ENCODE measurements at places on chromosomes 6 and 20.
A peak's percentile ranks its signal among the peaks of the same experiment; 100 is the strongest.

GRCh38 chr6:143863771-143864170 is 503 bp upstream of the ZC2HC1B start:
- DNase-seq: no peak

GRCh38 chr6:134675110-134676054 is 274.5 kb downstream of the ALDH8A1 start:
- DNase-seq: no peak

DNA sequence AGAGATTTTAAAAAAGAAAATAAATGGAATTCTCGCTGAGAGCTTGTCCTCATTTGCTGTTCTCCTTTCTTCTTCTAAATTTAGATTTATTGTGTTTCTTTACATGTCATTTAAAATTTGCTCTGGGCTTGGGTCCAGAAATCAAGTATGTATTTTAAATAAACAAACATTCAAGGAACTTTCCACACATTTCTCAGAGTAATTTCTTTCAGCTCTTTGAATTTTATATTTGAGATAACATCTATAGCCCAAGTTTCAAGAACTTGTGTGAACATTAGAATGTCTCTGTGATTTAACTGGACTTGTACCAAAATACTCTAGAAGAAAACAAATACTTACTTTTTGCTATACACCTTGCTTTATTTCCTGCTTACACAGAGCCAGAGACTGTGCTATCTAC is 192.3 kb downstream of the TMEM200A start:
- DNase-seq: no peak

GRCh38 chr6:146111881-146112450 is 83.1 kb downstream of the GRM1 start:
- no peak for DNase-seq

DNA sequence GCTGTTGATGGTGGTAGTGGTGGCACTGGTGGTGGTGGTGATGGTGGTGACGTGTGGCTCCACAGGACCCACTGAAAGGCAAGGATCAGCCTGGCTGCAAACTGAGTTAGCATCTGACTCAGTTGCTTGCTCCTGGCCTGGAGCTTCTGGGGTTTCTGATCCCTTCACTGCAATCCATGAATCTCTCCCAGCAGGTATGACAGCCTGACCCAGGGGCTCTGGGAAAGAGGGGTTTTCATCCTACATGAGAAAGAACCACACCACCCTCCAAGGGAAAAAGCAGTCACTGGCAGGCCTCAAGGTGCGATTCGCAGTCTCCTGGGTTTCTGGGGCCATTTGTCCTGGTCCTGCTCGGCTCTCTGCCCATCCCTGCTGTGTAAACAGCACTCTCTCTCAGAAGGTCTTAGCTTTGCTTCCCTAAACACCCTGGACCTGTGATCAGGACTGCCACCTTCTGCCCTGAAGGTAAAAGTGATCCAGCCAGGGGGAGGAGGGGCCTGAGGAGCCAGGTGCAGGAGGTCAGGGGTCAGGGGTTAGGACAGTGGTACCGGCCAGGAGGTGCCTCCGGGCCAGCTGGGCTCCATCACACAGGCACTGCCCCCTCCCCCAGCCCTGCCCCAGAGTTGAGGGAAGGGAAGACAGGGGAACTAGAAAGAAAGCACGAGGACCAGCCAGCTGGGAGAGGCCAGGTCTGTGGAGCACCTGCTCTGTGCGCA is 152.0 kb downstream of the BMP7 start:
- DNase-seq: no peak

DNA sequence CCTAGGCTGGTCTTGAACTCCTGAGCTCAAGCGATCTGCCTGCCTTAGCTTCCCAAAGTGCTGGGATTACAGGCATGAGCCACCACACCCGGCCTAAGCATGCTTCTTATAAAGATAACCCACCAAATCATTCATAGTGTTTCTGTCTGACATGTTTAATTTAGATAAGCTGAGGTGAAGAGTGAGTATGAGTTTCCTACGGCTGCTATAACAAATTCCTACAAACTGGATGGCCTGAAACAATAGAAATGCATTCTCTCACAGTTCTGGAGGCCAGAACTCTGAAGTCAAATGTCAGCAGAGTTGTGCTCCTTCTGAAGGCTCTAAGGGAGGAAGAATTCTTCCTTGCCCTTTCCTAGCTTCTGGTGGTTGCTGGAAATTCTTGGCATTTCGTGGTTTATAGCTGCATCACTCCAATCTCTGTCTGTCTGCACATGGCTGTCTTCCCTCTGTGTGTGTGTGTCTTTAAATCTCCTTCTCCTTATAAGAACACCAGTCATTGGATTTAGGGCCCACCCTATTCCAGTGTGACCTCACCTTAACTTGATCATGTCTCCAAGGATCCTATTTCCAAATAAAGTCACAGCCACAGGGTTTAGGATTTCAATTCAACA is 29.9 kb downstream of the MAPK13 start:
- DNase-seq: no peak

GRCh38 chr6:169962604-169963469 is 211.4 kb downstream of the ERMARD start:
- peak; percentile 74 for DNase-seq

Data from vagina (tissue), 2 donors.